Pons (tissue), 1 donor: ENCODE measurements at places on chromosomes 2 and 18.
A peak's percentile ranks its signal among the peaks of the same experiment; 100 is the strongest.

GRCh38 chr2:54185105-54185504 lies 69.7 kb downstream of the ACYP2 start:
- no peak for DNase-seq

GRCh38 chr18:23487738-23488570 lies 15.4 kb upstream of the RMC1 start:
- peak; percentile 28 for DNase-seq

DNA sequence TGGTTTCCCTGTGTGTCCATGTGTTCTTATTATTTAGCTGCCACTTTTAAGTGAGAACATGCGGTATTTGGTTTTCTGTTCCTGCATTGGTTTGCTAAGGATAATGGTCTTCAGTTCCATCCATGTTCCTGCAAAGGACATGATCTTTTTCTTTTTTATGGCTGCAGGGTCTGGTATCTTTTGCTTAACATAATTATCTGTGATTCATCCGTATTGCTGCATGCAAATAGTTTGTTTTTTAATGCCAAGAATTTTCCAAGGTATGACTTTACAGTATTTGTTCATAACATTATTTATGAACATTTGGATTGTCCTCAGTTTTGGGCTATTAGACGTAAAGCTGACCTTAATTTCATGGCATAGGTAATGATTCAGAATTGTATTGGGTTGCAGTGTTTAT lies 17.8 kb downstream of the GIGYF2 start:
- no peak for DNase-seq

- DNase-seq: no peak
These were observed 54.5 kb downstream of the ODC1 start for GRCh38 chr2:10393640-10393982.

DNA sequence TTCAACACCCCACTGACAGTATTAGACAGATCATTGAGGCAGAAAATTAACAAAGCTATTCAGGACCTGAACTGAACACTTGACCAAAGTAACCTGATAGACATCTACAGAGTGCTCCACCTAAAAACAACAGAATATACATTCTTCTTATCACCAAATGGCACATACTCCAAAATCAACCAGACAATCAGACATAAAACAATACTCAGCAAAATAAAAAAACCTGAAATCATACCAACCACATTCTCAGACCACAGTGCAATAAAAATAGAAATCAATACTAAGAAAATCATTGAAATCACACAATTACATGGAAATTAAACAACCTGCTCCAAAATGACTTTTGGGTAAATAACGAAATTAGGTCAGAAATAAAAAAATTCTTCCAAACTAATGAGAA lies 15.8 kb downstream of the PFN4 start:
- no peak for DNase-seq

- DNase-seq: no peak
These were observed 261.6 kb downstream of the PAX3 start for GRCh38 chr2:222037211-222037610.

DNA sequence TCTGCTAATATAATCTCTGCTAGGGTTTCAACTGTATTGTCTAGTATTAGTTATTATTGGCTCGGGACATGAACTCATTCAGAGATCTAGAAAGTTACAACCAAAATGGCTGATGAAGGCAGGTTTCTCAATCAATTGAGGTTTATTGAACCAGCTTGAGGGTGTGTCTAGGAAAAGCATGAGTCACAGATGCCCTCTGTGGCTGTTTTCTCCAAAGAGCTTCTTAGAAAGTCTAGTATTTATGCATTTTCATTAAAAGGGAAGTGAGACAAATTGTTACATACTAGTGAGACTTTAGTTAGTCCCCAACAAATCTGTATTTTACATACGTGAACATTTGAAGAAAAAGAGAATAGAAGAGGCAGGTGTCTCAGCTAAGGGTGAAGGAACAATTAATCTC lies 23.0 kb upstream of the RTTN start:
- DNase-seq: no peak

DNA sequence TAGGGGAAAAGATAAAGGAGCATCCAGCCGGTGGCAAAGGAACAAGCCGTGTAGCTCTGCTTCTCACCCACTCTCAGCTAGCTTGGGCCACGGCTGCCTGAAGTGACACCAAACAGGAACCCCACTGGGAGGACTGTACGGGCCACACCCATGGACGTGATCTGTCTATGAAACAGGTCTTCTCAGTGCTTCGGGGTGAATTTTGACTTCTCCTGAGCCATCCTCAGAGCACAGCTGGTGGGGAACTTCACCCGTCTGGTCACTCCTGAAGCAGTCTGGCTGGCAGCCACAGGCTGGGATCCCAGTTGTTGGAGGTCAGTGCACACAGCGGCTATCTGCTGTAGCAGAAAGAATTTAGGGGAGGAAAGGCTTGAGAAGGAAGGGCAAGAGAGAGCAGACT lies 223.8 kb downstream of the FAM210A start:
- DNase-seq: peak; percentile 23

DNA sequence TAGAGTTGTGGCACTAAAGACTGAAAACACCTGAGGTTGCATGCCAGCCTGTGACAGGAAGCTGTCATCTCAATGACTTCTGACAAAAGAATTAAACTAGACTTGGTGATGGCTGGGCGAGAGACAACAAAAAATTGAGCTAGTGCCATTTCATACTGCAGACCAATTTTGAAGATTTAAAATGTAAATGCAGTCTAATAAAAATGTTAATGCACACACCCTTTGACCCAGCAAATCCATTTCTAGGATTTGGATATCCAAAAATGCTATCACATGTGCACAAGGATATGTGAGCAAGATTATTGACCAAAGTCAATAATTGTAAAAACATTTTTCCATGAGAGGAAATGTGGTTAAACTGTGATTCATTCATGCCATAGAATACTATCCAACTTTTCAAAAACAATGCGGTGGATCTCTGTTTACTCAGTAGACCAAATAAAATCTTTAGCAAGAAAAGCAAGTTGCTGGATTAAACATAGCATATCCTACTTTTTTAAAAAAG lies 5.6 kb downstream of the FBXO36 start:
- DNase-seq: no peak

GRCh38 chr2:19979932-19980331 lies 10.0 kb downstream of the WDR35 start:
- DNase-seq: no peak

DNA sequence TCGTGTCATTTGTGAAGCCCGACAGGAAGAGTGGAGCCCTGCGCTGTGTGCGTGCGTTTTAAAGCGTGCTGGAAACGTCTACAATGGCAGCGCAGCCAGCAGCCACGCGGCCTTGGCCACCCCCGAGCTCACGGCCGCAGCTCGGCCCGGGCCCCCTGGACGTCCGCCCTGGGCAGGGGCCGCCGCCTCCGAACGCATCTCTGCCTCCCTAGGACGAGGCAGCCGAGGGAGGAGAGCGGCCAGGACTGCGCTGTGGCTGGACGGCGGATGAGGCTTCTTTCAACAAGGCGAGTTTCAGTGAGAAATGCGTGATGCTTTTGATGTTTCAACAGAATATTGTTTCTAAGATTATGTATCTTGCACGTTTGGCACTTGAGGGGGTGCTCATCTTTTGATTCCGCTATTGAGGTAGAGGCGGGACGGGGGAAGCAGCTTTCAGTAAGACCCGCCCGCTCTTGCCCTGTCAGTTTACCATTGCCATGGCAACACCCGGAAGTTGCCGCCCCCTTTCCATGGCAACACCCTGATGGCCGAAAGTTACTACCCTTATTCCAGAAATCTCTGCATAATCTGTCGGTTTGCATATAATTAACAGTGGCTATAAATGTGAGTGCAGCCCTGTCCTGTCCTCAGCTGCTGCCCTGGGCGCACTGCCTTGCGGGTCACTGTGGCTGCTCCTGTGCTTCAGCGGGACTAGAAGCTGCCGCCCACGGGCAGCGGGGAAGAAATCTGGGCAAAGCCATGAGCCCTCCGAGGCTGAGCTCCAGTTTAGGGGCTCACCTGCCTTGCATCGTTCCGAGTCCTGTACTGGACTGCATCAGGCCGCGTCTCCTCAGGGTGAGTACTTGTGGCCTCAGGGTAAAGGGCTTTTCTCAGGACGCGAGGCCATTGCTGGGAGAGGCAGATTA lies 38.6 kb downstream of the ADNP2 start:
- DNase-seq: peak; percentile 89

GRCh38 chr2:85694052-85695025 lies at the start of gene GNLY:
TSS of gene GNLY (plus strand) at chr2:85694358. CDS start at chr2:85694419, 61 bp downstream.
- DNase-seq: no peak

GRCh38 chr2:164302786-164303185 lies 318.5 kb downstream of the GRB14 start:
- no peak for DNase-seq

- DNase-seq: no peak
These were observed 1.6 kb downstream of the KCNJ3 start for GRCh38 chr2:154700136-154700535.

GRCh38 chr2:172908275-172908674 lies 167.4 kb upstream of the MAP3K20 start:
- no peak for DNase-seq

- DNase-seq: no peak
These were observed 204.1 kb upstream of the CYRIA start for GRCh38 chr2:16869711-16870110.

- DNase-seq: no peak
These were observed 180.5 kb downstream of the HDAC4 start for GRCh38 chr2:239220341-239220740.

DNA sequence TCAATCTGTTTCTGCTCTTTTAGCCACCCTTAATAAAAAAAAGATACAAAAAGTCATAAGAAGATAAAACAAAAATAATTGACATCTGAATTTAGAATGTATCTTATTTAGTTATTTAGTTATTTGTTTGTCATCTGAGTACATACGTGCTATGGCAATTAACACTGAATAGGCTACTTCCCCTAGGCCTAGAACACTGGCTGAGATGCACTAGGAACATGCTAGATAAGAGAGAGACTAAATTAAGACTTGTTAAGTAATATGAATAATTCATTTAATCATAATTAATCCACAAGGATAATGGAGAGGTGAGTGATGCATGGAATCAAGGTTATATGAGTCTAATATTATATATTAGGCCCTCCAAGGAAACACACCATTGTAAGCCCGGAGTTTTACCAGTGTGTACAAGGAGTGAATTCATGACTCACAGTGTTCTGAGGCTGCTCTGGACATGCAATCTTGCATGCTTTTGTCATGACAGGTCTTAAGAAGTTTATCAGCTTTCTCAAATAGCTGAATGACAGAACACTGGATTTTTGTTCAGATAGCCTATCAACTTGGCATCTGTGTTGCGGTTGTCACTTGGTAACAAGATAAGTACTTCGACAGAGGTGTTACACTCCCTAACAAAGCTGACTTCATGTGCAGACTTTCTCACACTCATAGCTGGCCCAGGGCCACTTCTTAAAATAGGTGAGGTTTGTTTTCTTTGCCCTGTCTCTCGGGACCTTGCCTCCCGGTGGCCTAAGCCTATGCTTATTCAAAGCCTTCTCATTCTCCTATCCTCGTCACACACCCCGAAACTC lies 5.0 kb upstream of the SERPINB2 start:
- DNase-seq: no peak

DNA sequence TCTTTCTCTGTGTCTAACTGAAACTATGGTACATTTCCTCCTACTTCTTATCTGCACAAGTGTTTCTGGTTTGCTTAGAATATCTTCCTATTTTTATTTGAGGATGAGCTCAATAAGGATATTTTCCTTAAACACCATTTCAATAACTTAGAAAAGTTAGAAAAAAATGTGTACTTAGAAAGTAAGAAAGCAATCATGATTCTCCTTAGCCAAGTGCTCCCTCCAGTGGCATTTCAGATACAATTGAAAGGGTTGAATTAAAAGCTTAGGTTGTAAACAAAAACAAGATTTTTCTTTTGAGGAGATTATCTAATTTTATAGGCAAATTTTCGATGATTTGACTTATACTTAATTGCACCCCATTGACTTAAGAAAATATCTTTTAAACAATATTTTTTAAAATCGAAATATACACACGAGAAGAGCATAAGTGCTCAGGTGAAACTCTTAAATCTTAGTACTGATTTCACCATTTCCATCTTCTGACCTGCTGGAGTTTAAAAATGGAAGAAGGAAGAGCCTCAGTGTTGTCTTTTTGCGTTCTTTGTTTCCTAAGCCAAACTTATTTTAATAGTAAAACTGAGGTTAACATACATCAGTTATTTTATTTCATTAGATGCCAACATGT lies 26.9 kb downstream of the C18orf63 start:
- DNase-seq: peak; percentile 82

DNA sequence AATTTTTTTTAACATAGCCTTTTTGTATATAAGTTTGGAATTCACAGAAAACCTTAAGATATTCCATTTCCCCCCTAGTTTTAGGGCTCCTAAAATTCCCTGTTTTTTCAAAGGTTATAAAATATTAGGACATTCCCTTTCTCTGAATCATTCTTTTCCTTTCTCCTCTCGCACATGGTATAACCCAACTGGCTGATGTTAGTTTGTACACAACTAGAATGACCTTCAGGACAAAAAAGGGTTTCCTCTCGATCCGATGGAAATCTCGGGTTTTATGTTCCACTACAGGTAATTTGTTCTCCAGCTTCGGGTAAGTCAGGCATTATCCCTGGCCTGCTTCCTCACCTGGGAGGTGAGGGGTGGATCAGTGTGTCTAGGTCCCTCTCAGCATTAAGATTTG lies 215.1 kb downstream of the LDLRAD4 start:
- DNase-seq: no peak

DNA sequence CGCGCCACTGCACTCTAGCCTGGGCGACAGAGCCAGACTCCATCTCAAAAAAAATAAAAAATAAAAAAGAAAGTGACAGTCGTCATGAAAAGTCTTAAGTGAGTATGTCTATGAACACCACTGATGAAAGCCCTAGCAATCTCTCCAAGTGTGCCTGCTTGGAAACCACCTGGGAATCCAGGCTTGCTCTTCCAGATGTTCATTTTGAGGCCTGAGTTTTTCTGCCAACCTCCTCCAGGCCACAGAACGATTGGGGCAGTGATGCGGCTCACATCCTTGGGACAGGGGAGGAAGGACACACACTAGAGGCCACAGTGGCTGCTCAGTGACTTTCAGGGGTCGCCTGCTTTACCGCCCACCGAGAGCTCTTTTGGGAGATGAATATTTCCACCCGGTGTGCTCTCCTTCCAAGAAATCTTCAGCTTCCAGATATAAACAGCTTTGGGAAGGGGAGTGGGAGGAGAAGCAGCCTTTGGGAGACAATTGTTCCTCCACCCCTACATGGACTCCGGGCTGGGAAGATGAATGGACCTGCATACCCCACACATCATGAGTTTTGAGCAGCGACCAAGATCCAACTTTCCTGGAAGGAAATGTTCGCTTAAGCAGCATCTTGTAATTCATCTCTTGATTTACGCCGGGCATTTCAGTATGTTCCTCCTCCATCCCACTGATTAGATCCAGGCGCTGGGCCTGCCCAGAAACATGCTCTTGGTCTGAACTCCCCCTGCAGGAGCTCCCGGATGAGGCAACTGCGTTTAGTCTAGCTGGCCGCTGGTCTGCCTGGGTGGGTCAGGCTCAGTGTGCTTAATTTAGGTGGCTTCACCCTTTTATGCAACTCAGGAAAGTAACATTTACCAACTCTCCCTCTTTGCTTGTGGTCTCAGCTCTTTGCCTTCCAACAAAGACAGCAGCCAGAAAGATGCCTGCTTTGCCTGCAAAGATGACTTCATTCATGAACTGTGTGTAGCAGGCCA lies 6.2 kb upstream of the ARMC9 start:
- DNase-seq: no peak

GRCh38 chr2:241316825-241317224 lies 1.1 kb downstream of the SEPTIN2 start:
- no peak for DNase-seq

- no peak for DNase-seq
These were observed 133.4 kb upstream of the ALPP start for GRCh38 chr2:232245111-232245510.
